HFFc6 (cell line): ENCODE measurements at places on chromosomes 3 and 15. TPM values are rescaled to one million over a fixed set of nuclear protein-coding genes. Genes with fewer than 3 reads are reported as not detected.

The CKMT1A gene
- total RNA-seq: not detected in 3 replicates

DNA sequence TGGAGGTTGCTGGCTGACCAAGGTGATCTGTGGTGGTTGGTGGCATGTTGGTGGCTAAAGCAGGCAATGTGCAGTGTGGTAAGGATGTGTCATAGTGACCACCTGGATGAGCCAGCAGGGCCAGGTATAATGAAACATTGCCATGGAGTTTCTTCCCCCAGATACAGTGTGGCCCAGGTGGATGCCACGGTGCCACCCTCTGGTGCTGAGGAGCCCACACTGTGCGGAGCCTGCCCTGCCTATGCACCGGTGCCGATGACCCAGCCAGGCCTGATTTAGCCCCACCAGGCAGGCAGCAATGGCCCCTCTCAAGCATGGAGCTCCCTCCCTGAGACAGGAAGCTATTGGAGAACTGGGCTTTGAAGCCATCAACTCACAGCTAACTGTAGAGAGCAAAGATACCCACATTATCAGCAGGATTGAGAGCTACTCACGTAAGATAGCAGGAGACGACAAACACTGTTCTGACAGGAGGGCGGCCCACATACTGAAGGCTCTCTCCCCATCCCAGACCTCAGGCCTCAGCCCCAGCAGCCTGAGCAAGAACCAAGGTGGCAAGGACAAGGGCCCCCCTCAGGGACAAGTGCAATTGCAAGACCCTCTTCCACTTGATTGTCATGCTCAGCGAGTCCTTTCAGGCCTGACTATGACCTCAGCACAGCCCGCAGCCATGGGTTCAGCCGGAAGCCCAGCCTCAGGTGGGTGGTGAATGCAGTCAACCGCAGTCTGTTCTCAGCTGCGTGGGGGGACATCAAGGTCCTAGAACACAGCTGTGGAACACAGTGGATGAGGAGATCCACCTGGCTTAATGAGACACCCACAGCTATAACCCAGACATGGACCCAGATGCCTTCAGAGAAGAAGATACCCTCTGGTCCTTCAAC lies 82.8 kb upstream of the CDV3 start:
- no peak for DNase-seq

The ERC2 gene
- total RNA-seq: 0.11 TPM in 1 of 3 replicates, not detected in the others

The FAM227B gene
- 6.7 to 7.6 TPM (median 7.0 TPM) in 3 replicates for total RNA-seq

DNA sequence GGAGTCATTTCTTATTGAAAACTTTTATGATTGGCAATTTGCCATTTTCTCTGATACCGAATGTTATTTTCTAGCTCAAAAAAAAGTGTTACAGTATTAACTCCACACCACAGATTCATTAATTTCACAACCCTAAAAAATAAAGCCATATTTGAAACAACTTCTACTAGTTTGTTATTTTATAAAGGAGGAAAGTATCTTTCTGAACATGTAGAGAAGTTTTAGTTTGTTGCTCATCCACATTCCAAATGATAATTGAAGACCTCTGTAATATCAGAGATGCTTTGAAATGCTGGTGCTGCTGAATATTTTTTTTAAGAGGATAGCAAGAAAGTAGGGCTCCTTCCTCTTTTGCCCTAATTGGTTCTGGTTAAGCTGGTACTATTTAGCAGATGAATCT lies 1.9 kb downstream of the VGLL3 start:
- DNase-seq: no peak

The C3orf80 gene
- 0.20 to 0.71 TPM (median 0.60 TPM) in 3 replicates for total RNA-seq

DNA sequence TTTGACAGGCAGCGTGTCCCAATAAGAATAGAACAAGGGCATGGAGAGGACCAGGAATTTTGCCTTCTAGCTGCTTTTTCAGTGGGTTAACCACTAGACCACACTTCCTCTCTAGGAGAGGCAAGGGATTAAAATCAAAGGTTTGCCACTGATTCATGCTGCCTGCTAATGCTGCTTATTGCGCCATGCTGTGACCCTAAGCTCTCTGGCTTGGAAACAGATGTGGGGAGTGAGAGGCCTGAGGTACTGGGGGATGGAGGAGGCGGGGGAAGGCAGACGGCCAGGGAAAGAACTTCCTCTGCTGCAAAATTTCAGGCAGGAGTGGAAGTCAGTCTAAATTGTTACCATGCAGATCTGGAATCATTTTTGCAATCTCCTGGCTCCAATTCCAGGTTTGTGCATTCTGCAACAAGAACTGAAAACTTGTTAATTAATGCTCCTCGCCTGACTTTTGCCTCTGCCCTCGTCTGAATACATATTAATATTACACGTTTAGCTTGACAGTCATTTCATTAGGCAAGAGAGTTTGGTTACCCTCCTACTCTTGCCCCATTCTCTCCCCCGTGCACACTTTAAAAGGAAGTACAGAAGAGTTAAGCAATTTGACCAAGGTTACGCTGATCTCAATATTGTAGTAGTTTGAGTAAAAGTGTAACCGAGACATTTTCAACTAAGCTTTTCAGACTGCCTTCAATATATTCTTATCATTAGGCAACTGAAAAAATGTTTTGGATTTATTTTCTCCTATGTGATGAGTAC lies 121.7 kb upstream of the SPRED1 start:
- DNase-seq: peak; percentile 96

DNA sequence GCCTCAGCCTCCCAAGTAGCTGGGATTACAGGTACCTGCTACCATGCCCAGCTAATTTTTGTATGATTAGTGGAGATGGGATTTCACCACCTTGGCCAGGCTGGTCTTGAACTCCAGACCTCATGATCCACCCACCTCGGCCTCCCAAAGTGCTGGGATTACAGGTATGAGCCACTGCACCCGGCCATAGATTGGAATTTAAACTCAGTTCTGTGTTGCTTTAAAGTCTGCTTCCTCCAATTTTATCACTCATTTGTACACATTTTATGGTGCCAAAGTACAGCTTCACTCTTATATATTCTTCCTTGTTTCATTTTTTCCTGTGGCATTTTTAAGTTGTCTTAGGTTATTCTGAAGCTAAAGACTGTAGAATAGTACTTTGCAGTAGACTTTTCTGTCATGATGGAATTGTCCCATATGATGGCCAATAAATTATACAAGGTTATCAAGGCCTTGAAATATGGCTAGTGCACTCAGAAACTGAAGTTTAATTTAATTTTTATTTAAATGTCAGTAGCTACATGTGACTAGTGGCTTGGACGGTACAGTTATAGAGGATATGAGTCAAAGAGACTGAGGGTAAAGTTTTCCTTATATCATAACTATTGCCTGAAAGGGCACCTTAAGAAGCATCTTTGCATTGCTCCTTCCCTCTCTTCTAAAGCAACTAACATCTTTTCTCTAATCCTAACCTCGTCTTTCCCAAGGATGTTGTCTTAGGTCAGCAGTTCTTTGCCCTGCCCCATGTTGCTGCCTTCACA lies 28.1 kb downstream of the ATP11B start:
- DNase-seq: no peak

DNA sequence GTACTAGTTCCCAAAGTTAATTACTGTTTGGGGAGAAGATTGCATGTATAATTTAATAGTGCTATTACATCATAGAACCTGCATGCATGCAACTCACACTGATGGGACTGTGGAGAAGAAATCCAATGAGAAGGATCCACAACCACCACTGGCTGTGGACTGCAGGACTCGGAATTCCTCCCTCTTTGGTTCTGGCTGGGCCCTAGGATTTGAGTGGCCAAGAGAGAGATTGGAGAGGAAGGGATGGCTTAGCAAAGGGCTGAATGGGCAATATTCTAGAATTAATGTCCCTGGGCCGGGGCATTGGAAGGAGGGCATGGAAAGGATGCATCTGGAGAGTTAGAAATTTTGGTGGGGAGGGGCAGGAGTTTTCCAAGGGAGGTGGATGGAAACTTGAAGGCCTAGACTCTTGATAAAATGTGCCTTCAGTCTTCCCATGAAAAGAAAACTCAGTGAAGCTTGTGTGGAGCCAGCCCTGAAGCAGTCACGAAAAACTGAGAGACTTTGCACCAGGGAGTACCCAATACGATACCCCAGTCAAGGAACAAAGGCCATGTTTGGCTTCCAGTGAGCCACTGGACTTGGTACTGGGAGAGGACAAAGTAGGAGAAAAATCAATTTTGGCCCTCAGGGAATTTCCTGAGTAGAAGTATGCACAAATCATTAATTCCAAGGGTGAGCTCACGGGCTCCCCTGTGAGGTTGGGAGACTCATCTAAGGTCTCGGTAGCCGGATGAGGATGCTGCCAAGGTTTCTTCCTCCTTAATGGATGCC lies 31.4 kb upstream of the TPM1 start:
- DNase-seq: no peak
